Hippocampal formation (tissue), 2 donors: ENCODE measurements at places on chromosomes 11 and 22.

DNA sequence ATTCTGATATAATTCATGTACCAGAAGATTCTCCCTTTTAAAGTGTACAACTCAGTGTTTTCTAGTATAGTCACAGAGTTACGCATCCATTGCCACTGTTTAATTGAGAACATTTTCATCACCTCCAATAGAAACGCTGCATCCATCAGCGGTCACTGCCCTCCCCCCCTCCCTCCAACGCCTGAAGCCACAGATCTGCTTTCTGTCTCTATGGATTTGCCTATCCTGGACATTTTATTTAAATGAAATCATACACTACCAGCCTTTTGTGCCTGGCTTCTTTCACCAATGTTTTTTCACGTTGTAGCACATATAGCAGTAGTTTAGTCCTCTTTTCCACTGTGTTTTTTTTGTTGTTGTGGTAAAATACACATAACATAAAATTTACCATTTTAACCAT is 22.8 kb downstream of the TCP11L1 start:
- DNase-seq, result no peak

- DNase-seq, result no peak
Measured at GRCh38 chr11:14809466-14809865, 82.6 kb downstream of the CYP2R1 start.

DNA sequence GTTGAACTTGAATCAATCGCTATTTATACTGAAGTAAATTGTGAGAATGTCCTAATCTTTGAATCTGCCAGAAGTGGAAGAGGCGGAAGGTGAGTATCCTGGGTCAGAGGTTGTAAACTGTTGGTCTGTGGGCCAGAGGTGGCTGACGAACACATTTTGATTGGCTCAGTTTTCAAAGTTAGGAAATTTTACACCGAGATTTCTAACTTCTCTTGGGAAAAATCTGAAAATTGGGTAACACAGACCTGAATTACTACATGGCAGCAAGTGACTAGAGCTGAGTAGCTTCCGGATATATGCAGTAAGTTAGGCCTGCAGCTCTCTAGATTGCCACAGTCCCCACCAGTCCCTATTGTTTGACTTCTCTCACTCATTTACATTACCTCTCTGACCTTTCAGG is 56.8 kb upstream of the ALKBH3 start:
- DNase-seq, result no peak

GRCh38 chr11:118462178-118462577 is 25.9 kb downstream of the KMT2A start:
- no peak for DNase-seq

GRCh38 chr11:1448882-1449281 is 37.7 kb downstream of the MOB2 start:
- DNase-seq, result no peak

GRCh38 chr11:84021291-84021690 is 735.1 kb upstream of the CCDC90B start:
- DNase-seq, result no peak

DNA sequence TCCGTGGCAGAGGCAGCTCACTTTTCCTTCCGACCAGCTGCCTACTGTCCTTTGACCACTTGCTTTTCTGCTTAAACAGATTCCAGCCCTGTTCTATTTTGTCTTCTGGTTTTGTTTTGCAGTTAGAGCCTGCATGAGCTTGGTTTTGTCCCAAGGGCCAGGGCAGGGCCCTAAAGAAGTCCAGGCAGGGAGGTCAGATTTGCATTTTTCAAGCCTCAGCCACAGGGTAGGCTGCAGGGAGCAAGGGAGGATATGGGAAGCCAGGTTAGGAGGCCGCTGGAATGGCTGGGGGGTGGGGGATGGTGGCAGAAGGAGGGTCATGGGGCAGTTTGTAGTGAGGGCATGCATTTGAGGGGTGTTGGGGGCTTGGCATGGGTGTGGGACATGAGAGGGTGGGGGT is 23.1 kb downstream of the FADD start:
- no peak for DNase-seq

DNA sequence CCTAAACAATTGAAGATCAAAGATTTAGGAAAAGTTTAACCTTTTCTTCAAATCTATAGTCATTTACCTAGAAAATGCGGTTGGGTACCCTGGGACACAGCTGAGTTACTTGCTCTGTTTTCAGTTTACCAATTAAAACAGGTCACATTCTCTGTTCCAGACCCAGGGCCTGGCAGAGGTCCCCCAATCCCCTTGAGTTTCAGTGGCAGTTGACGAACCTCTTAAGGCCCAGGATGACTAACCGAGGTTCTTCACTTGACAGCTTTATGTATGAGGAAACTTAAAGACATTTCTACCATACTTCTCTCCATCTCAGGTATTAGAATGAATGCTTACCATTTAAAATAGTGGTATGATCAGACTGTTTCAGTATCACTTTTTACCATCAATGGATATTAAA is 16.3 kb downstream of the LDHAL6A start:
- no peak for DNase-seq

GRCh38 chr11:83815736-83816135 is 529.6 kb upstream of the CCDC90B start:
- DNase-seq, result no peak

GRCh38 chr11:43930868-43931716 is 11.3 kb upstream of the C11orf96 start:
- DNase-seq, result no peak

- DNase-seq, result no peak
Measured at GRCh38 chr11:1830004-1830321, 4.8 kb upstream of the SYT8 start.

DNA sequence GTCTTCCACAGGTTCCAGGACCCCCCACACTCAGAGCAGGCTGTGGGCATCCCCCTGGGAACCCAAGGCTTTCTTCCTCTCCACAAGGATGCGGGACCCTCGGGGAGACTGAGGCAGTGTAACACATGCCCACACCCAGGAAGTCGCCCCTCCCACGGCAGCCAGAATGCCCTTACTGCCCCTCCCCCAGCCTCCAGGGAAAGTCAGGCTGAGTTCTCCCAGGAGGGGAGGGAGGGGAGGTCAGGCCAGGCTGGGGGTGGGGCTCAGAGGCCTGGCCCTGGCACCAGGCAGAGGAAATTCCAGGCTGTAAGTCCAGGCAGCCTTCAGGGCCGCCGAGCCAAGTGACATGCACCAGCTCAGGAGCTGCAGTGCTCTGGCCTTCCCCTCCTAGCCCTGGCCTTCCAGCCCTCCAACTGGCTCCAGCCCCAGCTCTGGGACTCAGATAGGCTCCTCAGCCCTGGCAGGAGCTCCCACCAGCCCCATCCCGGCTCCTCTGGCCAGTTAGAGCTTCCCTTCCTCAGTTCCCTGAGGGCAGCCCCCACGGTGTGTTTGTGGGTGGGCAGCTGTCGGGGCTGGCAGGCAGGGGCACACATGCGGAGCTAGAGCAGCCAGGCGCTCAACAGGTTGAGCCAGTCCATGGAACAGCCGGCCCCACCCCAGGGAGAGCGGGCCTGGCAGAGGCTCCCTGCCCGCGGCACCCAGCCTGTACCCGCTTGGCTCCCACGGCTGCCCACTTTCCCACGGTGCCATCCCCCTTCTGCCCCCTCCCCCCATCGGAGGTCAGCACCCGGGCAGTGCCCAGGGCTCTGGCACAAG is 3.6 kb downstream of the BCL9L start:
- peak; percentile 35 for DNase-seq

GRCh38 chr11:130237282-130238006 is 77.3 kb downstream of the ZBTB44 start:
- DNase-seq, result no peak

GRCh38 chr11:10032935-10033334 is 261.1 kb downstream of the SBF2 start:
- DNase-seq, result no peak

- no peak for DNase-seq
Measured at GRCh38 chr11:33490842-33491370, 209.7 kb downstream of the C11orf91 start.

- DNase-seq, result no peak
Measured at GRCh38 chr11:3854660-3854976, 846 bp upstream of the STIM1 start.

DNA sequence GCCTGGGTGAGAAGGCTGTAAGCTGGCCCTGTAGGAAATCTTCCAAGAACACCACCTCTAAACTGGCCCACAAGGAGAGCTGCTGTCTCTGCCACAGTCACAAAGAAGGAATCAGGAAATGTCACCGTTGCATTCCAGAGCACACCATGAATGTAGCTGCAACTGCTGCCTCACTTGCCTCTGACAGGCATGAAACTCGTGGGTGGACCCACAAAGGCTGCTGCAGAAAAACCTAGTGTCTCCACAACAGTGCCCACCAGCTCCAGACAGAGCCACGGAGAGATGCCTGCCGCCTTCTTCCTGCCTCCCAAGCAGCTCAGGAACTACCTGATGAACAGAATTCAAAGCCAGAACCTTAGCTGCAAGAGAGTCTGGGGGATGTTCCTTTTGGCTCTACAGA is 10.5 kb downstream of the DNAJB13 start:
- no peak for DNase-seq

GRCh38 chr11:74672956-74673692 is 58.1 kb downstream of the CHRDL2 start:
- no peak for DNase-seq

GRCh38 chr11:34870548-34871196 is 45.5 kb downstream of the APIP start:
- DNase-seq, result no peak

- DNase-seq, result no peak
Measured at GRCh38 chr11:10528121-10528520, 12.9 kb downstream of the RNF141 start.

GRCh38 chr22:24954114-24954463 is 1.6 kb downstream of the KIAA1671 start:
- DNase-seq, result no peak

GRCh38 chr11:79768343-79768742 is 327.5 kb upstream of the TENM4 start:
- no peak for DNase-seq

- no peak for DNase-seq
Measured at GRCh38 chr22:47940211-47940610, 1177.8 kb downstream of the TBC1D22A start.

- no peak for DNase-seq
Measured at GRCh38 chr11:68857037-68857586, 15.4 kb upstream of the CPT1A start.

GRCh38 chr11:16678466-16679116 is 59.9 kb upstream of the C11orf58 start:
- no peak for DNase-seq
